Nucleus accumbens (tissue), 56 donors: ENCODE measurements at places on chromosomes 2 and 18.
A peak's percentile ranks its signal among the peaks of the same experiment; 100 is the strongest.

- no peak for DNase-seq
Observed at GRCh38 chr2:84449055-84449454, 10.0 kb downstream of the SUCLG1 start.

GRCh38 chr18:75062297-75062886 lies 146.5 kb downstream of the PTGR3 start:
- no peak for DNase-seq

- no peak for DNase-seq
Observed at GRCh38 chr18:9094307-9095226, 7.9 kb upstream of the NDUFV2 start.

DNA sequence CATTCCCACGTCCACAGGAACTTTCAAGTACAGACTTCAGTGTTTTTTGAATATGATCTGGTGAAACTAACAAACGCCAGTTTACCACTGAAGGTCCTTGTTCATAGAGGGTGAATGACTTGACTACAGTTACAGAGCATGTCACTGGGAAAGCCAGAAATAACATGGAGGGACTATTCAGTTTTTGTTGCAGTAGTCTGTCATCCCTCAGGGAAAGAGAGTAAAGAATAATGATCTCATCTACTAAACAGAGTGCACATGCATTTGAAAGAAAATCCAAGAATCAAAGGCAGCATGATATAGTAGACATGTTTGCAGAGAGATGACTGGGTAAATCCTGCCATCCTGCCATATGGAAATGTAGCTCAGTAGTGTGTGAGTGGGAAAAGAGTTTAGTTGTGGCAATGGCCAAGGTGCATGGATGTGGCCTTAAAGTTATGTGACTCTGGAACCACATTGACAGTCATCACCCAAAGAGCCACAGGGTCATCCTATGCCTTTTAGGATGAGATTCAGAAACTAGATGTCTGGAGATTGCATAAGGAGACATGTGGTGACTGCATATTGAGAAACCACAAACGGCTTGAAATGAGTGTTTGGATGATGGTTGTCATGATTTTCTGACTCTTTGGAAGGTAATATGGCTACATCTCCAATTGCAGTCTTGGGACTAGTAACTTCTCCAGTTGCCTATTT lies 125.3 kb upstream of the ZEB2 start:
- no peak for DNase-seq

- DNase-seq: no peak
Observed at GRCh38 chr2:70089220-70089982, 2.1 kb downstream of the PCBP1 start.

- no peak for DNase-seq
Observed at GRCh38 chr2:46537624-46538295, 58.4 kb downstream of the TMEM247 start.

DNA sequence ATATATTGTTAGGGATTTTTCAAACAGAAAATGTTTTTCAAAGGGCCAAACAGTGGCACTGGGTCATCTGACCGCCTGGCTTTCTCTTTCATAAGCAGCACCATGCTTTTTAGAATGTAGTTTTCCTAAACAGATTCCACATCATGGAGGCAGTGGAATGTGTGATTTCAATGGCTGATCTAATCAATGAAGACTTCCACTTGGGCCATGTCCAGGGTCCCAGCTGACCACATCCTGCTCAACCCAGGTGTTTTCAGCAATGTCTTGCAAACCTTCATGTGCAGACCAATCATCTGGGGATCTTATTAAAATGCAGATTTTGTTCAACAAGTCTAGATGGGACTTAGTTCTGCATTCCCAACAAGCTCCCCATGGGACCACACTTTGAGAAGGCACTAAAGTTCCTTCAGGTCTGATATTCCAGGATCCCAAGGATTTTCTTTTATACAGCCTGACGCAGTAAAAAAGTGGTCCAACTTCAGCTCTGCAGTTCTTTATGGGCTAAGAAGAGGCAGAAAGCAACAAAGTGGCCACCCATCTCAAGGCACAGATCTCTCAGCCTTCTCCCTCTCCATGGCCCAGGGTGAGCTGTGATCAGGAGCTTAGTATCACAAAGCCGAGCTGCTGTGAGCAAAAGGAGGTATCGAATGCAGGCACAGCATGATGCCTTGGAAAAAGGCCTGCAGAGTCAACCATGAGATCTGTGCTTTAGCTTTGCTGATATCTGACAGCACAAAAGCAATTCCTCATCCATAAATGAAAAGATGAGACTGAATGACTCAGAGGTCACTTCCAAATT lies 3.7 kb downstream of the ALKAL2 start:
- DNase-seq: no peak

DNA sequence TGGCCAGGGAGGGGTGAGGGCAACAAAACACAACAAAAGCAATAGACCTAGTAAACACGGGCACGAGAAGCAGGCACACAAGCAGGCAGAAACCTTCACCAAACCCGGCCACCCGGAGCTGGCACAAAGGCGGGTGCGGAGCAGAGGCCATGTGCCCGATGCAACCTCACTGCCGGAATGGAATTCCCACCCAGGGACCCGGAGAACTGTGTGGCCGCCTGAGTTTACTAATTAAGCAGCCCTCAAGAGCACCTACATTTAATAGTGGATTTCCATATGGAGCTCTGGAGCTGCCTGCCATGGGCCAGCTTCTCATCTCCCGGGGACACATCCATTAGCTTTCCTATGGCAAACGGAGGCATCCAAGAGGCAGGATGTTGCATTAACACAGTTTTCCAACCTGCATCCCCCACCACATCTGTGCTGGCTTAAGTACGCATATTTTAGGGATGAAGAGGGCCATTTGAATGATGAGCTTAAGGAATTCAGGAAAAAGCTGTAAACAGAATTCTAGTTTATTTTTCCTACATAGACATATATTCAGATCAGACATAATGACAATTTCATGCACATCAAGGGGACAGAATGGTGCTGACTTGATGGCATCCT lies 104.5 kb upstream of the SMIM21 start:
- DNase-seq: no peak

- no peak for DNase-seq
Observed at GRCh38 chr2:23691565-23691964, 235.4 kb downstream of the ATAD2B start.

- peak; percentile 53 for DNase-seq
Observed at GRCh38 chr2:67840460-67841068, 222.2 kb downstream of the C1D start.

- DNase-seq: no peak
Observed at GRCh38 chr2:126890551-126891450, 7.9 kb upstream of the TEX51 start.

- DNase-seq: no peak
Observed at GRCh38 chr2:50318147-50318546, 713.8 kb downstream of the NRXN1 start.

DNA sequence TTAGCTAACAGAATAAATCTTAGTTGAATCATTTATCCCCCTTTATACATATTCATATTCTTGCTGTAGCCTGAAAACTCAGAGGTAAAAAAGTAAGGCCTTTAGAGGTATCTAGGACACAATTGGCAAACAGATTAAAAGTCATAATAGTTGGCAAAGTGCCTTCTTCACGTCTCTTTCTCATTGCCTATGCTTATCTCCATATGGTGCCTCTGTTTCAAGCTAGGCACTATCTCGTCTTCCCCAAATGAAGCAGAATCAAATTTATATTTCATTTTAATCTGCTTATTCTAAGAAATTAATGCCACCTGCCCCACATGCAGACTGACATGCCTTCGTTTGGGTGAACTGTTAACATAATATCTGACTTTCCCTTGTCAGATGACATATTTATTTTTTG lies 245.4 kb downstream of the CDH2 start:
- no peak for DNase-seq

DNA sequence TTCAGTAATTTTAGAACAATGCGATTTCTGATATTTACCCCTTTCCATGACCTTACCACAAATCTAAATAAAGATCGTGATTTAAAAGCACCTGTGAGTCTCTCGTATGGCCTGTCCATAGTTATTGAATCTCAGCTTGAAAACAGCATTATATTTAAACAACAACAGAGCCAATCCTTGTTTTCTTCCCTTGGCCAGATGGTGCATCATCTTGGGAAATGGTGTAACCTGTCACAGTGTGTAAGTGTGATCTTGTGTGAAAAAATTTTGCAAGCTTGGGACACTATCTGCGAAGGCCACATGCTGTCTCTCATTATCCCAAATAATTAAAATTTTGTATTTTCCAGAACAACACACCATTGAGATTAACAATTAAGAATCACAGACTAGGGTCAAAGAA lies 262.7 kb upstream of the SPHKAP start:
- no peak for DNase-seq

DNA sequence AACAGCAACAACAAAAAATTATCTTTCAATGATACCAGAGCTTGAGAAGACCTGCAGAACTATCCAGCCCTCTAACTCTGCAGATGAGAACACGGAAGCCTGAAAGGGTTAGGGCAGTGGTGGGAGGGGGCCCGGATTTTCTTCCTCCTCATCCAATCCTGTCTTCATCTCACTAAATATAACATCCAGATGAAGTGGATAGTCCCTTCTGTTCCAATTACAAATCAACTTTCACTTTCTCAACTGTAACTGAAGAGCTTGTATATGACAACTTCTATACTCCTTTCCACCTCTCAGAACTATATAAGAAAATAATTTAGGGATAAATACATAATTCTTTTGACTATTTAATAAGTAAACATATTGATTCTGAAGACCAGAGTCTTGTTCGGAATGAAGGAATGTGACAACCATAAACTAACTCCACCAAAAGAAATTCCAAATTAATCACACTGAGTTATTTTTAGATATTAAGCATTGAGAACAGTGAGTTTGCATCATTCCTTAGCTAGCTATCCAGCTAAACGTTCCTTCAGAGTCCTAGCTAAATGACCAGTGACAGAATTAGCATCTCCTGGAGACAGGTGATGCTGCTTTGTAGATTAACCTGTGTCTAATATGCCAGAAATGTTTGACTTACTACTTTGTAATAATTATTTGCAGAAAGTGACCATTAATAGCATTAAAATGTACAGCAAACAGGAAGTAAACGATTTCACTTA lies 32.7 kb downstream of the SFT2D3 start:
- no peak for DNase-seq

DNA sequence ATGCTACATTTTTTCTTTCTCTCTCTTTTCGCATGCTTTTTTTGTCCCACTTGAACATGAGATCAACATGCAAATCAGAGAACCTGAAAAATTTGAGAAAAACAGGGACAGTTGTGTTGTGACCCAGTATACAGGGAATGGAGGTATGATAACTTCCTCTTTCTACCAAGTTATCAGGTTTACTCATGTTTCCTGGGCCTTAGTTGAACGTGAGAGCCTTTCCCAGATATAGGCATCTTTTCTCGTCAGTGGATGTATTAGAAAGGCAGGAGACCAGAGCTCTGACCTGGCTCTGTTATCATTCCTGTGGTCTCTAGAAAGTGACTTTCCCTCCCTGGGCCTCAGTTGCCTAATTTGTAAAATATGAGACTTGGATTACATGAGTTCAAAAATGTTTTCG lies 30.1 kb upstream of the FAM117B start:
- DNase-seq: no peak

DNA sequence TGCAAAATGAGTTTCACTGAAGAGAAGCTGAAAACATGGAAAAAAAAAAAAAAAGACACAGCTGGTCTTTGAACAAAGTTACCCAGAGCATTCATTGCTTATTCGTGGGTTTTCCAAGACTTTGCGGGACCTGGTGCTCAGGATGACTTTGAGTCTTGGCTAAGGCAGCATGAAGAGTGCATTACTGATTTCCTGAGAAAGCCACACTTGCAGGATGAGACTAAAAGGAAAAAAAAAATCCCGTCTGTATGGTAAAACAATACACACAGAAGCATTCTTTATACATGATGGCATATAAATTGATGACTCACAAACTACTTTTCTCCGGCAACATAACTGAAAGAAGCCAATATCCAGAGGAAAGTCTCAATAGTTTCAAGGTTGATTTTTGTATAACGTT lies 195.4 kb downstream of the SPP2 start:
- DNase-seq: no peak

- DNase-seq: no peak
Observed at GRCh38 chr2:196279541-196279940, 108.2 kb upstream of the STK17B start.

GRCh38 chr2:190562121-190562520 lies 27.6 kb upstream of the NEMP2 start:
- DNase-seq: no peak

- no peak for DNase-seq
Observed at GRCh38 chr2:8447610-8448221, 234.1 kb upstream of the ID2 start.

DNA sequence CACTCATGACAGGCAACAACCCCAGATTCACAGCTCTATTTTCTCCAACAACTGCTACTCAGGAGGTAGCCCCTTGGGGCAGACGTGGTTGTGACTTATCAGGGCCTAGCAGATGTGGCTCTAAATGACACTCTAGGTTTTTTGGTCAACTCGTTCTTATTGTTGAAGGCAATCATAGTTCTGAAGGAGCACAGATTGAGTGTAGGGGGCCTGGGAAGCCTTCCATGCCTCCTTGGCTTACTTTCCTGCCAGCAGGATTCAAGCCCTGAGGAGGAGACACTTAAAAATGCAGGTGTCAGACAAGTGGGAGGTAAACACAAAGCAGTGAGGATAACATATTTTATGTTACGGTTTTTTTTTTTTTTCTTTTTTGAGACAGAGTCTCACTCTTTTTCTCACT lies 23.5 kb upstream of the SUCLG1 start:
- no peak for DNase-seq

- no peak for DNase-seq
Observed at GRCh38 chr2:110973262-110973661, 147.5 kb upstream of the BCL2L11 start.
